ENCODE measurements at places on chromosomes 1 and 21. TPM values are rescaled to one million over a fixed set of nuclear protein-coding genes. Genes with fewer than 3 reads are reported as not detected.

DNA sequence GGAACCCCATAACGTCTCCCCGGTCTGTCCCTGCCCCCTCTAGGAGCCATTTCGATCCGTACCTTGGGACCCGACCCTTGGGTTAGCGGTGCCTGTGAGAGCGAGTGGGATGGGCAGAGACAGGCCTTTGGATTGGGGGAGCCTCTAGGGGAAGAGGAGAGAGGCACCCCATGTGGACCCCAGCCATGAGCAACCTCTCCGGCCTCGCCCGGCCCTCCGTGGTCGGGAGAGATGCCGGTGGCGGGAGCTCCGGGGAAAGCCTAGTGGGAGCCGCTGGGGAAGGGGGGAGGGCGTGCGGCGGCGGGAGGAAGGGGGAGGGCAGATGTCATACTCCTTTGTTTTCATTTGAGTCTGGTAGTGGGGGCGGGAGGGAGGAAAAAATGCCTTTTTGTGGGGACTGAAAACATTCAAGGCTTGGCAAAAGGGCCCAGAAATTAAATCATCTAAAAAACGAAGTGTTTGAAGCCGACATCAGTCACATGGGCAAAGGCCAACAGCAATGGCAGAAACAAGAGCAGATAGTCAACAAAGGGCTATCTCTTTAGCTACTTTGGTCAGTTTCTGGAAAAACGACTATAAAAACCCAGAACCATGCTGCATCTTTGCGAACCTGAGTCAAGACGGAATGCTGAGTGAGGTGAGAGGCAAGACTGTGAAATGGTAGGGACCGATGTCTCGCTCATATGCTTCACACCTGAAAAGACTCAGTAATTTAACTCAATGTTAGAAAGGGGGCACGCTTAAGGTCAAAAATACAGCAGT lies 758 bp downstream of the PTBP2 start:
- DNase-seq: no peak

- DNase-seq: no peak
Measured at GRCh38 chr1:231284441-231284840, 43.4 kb downstream of the GNPAT start.

- no peak for DNase-seq
Measured at GRCh38 chr1:244144053-244144452, 93.0 kb downstream of the ZBTB18 start.

DNA sequence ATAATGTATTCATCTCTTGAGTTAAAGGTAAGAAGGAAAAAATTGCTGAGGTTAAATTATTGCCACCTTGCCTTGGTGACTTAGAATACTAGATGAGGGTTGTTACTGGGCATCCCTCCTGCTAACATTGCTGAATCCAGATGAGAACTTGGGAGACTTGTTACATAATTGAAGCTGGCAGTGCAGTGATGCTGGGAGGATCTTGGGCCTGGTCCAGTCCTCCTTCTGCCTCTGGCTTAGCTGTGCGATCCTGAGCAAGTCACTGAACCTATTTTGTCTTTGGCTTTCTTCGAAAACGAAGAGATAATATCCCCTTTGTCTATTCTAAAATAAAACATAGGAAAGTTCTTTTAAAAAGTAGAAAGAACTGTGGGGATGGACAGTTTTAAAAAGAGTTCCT lies 244.9 kb upstream of the NRIP1 start:
- no peak for DNase-seq

DNA sequence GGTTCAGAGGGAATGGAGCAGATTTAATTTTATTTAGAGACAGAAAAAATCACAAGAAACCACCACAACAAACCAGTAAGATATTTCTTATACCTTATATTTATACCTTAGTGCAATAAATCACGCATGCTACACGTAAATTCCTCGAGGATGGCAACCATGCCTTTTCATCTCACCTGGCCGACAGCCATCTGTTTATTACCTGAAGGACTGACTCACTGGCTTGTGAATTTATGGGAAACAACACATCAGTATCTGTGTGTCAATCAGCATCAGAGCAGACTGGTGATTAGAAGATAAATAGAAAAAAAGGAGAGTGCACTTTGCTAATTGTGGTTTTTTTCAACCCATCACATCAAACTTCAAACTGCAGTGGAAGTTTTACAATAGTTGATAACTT lies 58.4 kb downstream of the S1PR1 start:
- DNase-seq: no peak

Gene HSD11B1
- not detected for total RNA-seq

Gene CFAP74
- not detected for total RNA-seq

Gene DTL
- total RNA-seq: 36.5 TPM

All from SK-MEL-5 (cell line).